ENCODE measurements at places on chromosomes 16 and 17.

DNA sequence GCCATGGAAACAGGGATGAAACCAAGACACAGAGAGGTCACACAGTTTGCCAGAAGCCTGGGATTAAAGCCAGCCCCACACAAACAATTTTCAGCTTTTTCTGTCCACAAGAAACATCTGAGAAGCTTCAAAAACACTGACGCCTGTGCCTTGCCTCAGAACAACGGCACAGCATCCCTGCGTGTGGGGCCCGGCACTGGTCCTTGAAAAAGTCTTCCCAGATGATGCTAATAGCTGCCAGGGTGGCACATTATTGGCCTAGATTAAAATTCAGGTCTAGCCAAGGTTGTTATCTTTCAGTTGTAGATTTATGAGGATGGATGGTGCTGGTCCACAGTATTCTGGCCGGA, 321.4 kb downstream of the HAPSTR1 start:
- DNase-seq, result no peak

DNA sequence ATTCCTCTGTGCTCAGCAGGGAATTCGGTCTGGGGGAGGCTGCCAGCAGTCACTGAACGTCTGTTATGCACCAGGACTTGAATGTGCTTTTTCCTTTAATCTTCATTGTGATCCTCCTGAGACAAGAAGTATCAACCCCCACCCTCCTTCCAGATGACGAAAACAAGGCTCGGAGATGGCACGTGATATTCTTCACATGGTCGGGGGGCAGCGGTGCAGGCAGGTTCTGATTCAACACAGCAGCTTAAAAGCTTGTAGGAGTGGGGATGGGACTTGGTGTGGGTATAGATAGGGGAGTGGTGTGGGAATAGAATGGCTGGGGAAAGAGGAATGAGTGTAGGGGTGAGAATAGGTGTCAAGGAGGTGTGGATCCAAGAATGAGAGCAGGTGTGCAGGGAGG, 6.4 kb downstream of the NECAB2 start:
- no peak for DNase-seq

GRCh38 chr17:3964203-3965117, at the start of gene ATP2A3:
Gene ATP2A3, minus strand, starts transcription at chr17:3964437. Its CDS starts 146 bp downstream, at chr17:3964291.
- DNase-seq, result no peak

- no peak for DNase-seq
Measured at GRCh38 chr16:1245452-1246020, 5.0 kb downstream of the TPSAB1 start.

DNA sequence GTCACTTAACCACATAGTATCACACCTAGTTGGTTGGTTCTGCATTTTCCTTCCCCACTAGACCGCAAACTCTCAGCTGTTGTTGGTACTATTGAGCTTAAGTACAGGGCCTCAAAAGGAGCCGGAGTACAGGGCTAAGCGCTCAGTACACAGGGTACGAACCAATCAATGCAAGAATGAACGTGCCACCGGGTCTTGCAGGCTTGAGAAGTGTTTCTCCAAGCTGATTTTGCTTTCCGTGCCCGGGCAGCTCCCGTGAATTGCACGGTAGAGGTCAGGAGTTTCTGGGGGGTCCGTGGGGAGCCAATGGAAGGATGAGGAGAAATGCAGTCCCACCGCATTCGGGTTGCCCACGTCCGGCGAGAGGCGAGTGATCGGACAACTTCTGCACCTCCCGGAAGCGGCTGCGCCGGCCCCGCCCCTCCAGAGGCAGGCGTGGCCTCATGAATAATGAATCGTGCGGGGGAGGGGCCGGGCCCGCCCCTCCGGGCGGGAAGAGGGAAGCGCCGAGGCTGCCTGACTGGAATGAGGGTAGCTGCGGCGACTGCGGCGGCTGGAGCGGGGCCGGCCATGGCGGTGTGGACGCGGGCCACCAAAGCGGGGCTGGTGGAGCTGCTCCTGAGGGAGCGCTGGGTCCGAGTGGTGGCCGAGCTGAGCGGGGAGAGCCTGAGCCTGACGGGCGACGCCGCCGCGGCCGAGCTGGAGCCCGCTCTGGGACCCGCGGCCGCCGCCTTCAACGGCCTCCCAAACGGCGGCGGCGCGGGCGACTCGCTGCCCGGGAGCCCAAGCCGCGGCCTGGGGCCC, at the start of gene SNTB2:
TSS of gene SNTB2 (plus strand) at position 523 of the 804 bp plus-strand sequence. CDS start at position 526, 3 bp downstream.
- DNase-seq, result no peak

GRCh38 chr16:70695331-70696070, 9.6 kb upstream of the MTSS2 start:
- DNase-seq, result no peak

Measured in retinal pigment epithelial cell (primary cell).